Endodermal cell (in vitro differentiated cells): ENCODE measurements at places on chromosomes 16 and 17. TPM values are rescaled to one million over a fixed set of nuclear protein-coding genes. Genes with fewer than 3 reads are reported as not detected.

TEX19 gene
- total RNA-seq: 0.23 and 0.48 TPM in 2 replicates

COPZ2 gene
- total RNA-seq: 0.55 TPM in 1 of 3 replicates, not detected in the others

MARVELD3 gene
- total RNA-seq: 11.8 to 22.0 TPM (median 21.8 TPM) in 3 replicates

CDK10 gene
- 101 and 123 TPM in 2 replicates for total RNA-seq

- no peaks in the 10 kb centered on the region for H3K36me3 ChIP-seq
- no peak for DNase-seq
- H3K4me3 ChIP-seq: no peak overlapping the region
- H3K27ac ChIP-seq: no peak overlapping the region
- peaks cover 36% of the 10 kb centered on the region for H3K27me3 ChIP-seq
Observed at GRCh38 chr17:58119491-58119890, 28.7 kb upstream of the OR4D1 start.

DNA sequence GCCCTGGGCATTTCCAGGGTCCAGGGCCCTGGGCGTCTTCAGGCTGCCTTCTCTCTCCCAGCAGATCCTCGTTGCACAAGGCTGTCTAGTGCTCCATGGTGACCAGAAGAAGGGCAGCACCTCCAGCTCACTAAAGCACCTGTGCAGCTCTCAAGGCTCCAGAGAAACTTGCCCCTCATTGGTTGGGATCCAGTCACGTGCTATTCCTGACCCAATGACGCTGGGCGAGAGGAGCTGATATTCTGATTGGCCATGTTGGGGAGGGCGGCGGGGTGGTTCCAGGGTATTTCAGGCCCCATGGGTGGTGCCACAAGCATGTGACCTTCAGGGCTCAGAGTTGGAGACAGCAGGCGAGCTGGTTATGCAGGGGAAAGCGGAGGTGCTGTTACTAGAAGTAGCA lies 309.1 kb downstream of the TOX3 start:
- H3K4me3 ChIP-seq: no peak overlapping the region
- no peak for DNase-seq
- H3K27ac ChIP-seq: no peak overlapping the region

DNA sequence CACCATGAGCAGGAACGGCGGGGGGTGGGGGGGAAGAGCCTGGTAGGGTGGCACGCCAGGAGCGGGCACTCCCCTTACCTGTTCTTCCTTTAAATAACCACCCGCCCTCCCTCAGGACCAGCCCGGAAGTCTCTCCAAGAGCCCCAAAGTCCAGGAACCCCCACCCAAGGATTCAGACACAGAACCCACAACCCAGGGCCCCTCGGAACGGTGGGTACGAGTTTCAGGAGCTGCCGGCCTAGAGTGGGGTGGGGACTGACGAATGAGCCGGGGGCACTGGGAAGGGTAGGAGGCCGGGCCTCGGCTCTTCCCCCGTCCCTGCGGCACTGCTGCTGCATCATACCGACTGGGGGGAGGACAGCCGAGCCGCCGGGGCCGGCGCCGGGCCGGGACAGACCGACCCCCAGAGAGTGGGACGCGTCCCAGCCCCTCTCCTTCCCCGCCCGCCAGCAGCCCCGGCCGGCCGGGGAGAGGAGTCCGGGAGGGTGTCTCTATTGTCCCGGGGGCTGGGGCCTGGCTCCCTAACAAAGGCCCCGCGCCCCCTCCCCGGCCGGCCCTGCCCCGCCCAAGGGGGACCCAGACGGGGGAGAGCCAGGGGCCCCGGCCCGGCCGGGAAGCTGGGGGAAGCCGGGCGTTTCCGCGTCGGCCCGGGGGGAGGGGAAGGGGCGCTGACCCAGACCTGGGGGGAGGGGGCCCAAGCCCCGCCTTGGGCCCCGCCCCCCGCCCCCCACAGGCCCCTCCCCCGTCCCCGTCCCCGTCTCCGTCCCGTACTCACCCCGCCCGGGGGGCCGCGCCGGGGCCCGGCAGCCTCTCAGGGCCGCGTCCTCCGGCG lies 747 bp downstream of the ATXN7L3 start:
- peaks cover 38% of the 10 kb centered on the region for H3K36me3 ChIP-seq
- H3K4me3 ChIP-seq: peak overlapping the region; percentile 90
- peak overlapping the region; percentile 90 for H3K27ac ChIP-seq
- H3K27me3 ChIP-seq: no peaks in the 10 kb centered on the region
- H3K4me1 ChIP-seq: peaks cover 18% of the 10 kb centered on the region
- peak; percentile 93 for DNase-seq

GRCh38 chr17:6686026-6686425 lies 27.1 kb downstream of the SLC13A5 start:
- no peak overlapping the region for H3K27ac ChIP-seq
- no peak for DNase-seq
- H3K36me3 ChIP-seq: no peaks in the 10 kb centered on the region

DNA sequence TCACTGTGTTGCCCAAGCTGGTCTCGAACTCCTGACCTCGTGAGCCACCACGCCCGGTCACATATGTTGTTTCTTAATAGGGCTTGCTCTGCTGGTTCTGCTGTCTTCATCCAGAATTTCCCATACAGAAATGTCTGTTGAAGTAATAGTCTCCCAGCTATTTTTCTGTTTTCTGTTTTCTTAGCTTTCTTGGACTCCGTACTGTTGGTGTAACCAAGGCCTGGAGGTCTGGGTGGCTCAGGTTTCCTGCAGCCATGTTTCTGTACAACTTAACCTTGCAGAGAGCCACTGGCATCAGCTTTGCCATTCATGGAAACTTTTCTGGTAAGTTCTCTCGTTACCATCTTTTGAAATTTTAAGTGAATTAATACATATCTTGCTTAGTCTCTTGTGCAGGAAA lies 2.8 kb downstream of the SF3B3 start:
- H3K4me3 ChIP-seq: peak overlapping the region; percentile 100
- no peak for DNase-seq

- no peak for DNase-seq
- no peak overlapping the region for H3K27ac ChIP-seq
- peaks cover 12% of the 10 kb centered on the region for H3K27me3 ChIP-seq
- no peaks in the 10 kb centered on the region for H3K4me1 ChIP-seq
Observed at GRCh38 chr17:6450926-6451832, 6.9 kb downstream of the PIMREG start.

DNA sequence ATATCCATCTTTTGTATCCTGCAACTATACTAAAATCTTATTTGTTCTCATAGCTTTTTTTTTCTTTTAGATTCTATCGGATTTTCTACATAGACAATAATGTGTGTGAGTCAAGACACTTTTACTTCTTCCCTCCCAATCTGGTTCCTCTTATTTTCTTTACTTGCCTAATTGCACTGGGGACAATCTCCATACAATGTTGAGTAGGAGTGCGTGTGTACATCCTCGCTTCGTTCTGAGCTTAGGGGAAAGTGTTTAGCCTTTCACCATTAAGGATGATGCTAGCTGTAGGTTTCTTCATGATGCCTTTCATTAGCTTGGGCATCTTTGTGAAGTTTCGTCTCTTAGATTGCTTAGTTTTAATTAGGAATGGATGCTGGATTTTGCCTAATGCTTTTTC lies 2.9 kb downstream of the SPATA32 start:
- no peaks in the 10 kb centered on the region for H3K36me3 ChIP-seq
- no peak for DNase-seq
- H3K4me1 ChIP-seq: peaks cover 12% of the 10 kb centered on the region
- H3K27ac ChIP-seq: no peak overlapping the region
- H3K27me3 ChIP-seq: peaks cover 8% of the 10 kb centered on the region

- DNase-seq: peak; percentile 82
- H3K27ac ChIP-seq: no peak within 1 kb of the TSS
- H3K4me1 ChIP-seq: no peaks in the 10 kb centered on the region
- peaks cover 3% of the 10 kb centered on the region for H3K36me3 ChIP-seq
- no peaks in the 10 kb centered on the region for H3K27me3 ChIP-seq
- H3K4me3 ChIP-seq: peak within 1 kb of the TSS; percentile 73
Observed at GRCh38 chr16:89918453-89919347, at the start of gene MC1R. MC1R (plus strand) TSS chr16:89918862; CDS start chr16:89919259, 397 bp downstream.
